ENCODE measurements at places on chromosomes 7 and 10. TPM values are rescaled to one million over a fixed set of nuclear protein-coding genes. Genes with fewer than 3 reads are reported as not detected.

The CDHR1 gene
- total RNA-seq: under 0.01 TPM

DNA sequence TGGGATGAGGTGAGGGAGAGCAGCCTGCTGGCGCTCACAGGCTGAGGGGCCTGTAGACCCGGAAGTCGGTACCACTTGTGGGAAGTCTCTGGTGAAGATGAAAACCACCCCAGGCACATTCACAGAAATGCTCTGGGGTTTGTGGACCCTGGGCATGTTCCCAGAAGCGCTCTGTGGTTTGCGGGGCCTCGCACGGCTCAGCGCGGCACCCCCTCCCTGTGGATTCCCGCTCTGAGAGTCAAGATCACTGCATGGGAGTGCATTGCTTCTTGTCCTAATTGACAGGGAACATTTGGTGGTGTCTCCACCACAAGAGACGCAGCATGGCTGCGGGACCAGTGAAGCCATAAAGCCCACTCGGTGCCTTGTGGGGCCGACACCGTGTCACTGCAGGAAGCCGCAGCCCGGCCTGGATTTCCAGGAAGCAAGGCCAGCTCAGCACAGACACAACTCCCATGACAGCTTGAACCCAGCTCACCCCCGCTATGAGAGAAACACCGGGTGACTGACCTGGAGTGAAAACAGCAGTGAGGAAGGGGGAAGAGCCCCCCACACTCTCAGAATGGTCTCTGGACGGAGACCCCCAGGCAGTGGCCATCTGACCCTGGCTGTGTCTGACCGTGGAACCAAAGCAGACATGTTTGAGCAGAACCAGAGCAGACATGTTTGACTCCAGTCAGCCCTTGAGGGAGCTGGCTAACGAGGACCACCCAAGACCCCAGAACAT lies 157.2 kb downstream of the PTPRN2 start:
- no peak for DNase-seq
- no peaks in the 10 kb centered on the region for H3K27me3 ChIP-seq
- peak overlapping the region; percentile 64 for H3K27ac ChIP-seq
- no peaks in the 10 kb centered on the region for H3K36me3 ChIP-seq
- H3K4me3 ChIP-seq: no peak overlapping the region

GRCh38 chr7:112821345-112821744 lies 31.2 kb upstream of the TMEM168 start:
- peaks cover 10% of the 10 kb centered on the region for H3K36me3 ChIP-seq
- H3K27me3 ChIP-seq: no peaks in the 10 kb centered on the region
- H3K4me3 ChIP-seq: no peak overlapping the region

DNA sequence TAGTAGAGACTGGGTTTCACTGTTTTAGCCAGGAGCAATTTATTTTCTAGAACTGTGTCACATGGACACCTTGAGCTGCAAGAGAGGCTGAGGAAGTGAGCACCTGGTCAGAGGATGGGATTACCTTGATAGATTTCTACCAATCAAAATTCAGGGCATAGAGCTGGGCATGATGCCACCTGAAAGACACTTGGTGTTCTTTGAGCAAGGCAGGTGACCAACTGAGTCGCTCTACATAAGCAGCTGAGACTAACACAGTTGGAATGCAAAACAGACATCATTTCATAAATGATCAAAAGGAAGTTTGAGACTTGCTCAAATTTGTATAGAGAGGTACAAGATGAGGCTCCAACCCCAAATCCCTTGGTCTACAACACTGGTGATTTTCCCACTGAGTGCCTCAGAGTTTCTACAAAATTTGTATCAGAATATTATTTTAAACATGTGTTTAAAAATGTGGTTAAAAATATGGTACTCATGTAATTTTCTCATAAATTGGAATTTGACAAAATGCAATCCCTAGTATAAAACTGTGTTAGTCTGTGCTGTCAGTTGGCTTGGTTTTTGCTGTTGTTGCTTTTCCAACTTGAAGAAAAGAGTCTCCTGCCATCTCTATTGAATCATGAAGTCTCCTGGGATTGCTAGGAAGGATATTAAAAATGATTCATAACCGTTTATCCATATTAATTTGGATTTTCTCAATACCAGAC lies 156.4 kb upstream of the MDFIC start:
- H3K27ac ChIP-seq: no peak overlapping the region
- H3K4me3 ChIP-seq: no peak overlapping the region
- no peaks in the 10 kb centered on the region for H3K36me3 ChIP-seq
- no peaks in the 10 kb centered on the region for H3K27me3 ChIP-seq
- no peak for DNase-seq

The CRYGN gene
- total RNA-seq: under 0.01 TPM

DNA sequence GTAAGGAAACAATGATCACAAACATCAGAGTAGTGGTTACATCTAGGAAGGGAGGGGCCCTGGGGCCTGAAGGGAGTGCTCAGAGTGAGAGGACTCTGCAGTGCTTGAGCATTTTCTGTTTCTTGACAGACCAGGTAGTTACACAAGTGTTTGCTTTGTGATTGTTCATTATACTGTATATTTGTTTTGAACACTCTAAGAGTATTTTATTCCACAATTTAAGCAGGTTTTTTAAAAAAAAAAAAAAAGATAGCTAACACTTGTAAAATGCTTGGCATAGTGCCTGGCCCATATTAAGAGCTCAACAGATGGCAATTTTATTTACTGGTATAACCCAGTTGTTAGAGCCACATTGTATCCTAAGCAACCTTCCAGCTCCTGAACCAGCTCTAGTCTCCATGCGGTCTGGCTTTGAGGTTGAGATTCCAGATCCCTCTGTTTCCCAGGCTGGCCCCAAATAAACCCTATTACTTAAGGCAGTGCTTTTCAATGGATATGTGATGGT lies 20.1 kb upstream of the ATXN7L1 start:
- no peaks in the 10 kb centered on the region for H3K27me3 ChIP-seq
- no peak overlapping the region for H3K27ac ChIP-seq
- no peak for DNase-seq
- no peak overlapping the region for H3K4me3 ChIP-seq
- H3K4me1 ChIP-seq: no peaks in the 10 kb centered on the region
- no peaks in the 10 kb centered on the region for H3K36me3 ChIP-seq

GRCh38 chr7:154577141-154577873 lies 425.6 kb downstream of the PAXIP1 start:
- no peak overlapping the region for H3K27ac ChIP-seq
- H3K27me3 ChIP-seq: no peaks in the 10 kb centered on the region
- H3K36me3 ChIP-seq: no peaks in the 10 kb centered on the region
- no peak overlapping the region for H3K4me3 ChIP-seq

DNA sequence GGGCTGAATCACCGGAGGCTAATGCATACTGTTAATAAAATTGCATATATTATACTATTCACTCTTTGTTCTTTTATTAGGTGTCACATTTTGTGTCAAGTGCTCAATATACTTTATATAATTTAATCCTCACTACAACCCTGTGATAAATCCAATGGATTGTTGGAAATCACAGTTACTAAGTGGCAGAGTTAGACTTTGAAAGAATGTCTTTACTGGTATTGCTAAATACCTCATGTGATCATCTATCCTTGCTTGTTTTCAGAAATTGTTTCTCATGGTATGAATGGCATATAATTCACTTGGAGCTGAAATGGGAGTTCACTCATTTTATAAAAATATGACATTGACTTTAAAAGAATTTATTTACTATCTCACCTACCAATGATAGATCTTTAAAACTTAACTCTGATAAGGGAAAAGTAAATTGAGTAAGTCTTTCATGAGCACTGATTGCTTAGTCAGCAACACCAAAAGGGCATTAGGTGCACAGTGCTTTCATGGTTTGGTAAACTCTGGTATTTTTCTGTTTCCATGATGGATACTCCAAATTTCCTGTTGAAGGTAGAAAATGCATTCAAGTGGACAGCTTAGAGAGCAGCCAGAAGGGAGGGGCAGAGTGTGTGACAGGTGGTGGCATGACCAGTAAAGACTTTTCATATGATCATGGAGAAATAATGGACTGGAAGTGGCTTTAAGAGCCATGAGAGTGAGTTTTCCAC lies 22.6 kb downstream of the ENKUR start:
- DNase-seq: no peak
- no peaks in the 10 kb centered on the region for H3K27me3 ChIP-seq
- no peaks in the 10 kb centered on the region for H3K36me3 ChIP-seq
- H3K27ac ChIP-seq: no peak overlapping the region
- H3K4me3 ChIP-seq: no peak overlapping the region
- H3K4me1 ChIP-seq: no peaks in the 10 kb centered on the region

The MGMT gene
- total RNA-seq: 30.3 TPM

GRCh38 chr7:31633894-31634494 lies 53.0 kb upstream of the PPP1R17 start:
- no peaks in the 10 kb centered on the region for H3K4me1 ChIP-seq
- H3K4me3 ChIP-seq: no peak overlapping the region
- DNase-seq: no peak
- no peaks in the 10 kb centered on the region for H3K27me3 ChIP-seq
- no peaks in the 10 kb centered on the region for H3K36me3 ChIP-seq

The CALML5 gene
- total RNA-seq: not detected

The FAM25G gene
- total RNA-seq: not detected

GRCh38 chr7:132398253-132398925 lies 177.9 kb downstream of the PLXNA4 start:
- H3K27me3 ChIP-seq: no peaks in the 10 kb centered on the region
- H3K4me1 ChIP-seq: peaks cover 63% of the 10 kb centered on the region
- no peaks in the 10 kb centered on the region for H3K36me3 ChIP-seq
- H3K27ac ChIP-seq: peak overlapping the region; percentile 84
- H3K4me3 ChIP-seq: no peak overlapping the region

DNA sequence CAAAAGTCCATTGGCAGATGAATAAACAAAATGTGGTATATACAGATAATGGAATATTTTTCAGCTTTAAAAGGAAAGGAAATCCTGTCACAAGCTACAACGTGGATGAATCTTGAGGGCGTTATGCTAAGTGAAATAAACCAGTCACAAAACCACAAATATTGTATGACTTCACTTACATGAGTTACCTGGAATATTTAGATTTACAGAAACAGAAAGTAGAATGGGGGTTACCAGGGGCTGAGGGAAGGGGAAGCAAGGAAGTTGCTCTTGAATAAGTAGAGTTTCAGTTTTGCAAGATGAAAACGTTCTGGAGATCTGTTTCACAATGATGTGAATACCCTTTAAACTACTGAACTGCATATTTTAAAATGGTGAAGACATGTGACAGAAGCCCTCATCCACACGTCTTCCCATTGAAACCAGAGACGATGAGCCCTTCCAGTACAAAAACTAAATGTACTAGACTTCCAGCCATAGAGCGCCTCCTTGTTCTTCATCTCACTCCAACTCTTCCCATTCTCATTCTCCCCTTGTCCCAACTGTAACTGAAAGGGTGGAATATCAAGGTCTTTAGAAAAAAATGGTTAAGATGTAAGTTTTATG lies 62.4 kb downstream of the MICU1 start:
- H3K4me3 ChIP-seq: no peak overlapping the region
- no peaks in the 10 kb centered on the region for H3K4me1 ChIP-seq
- H3K36me3 ChIP-seq: peaks cover 72% of the 10 kb centered on the region
- H3K27me3 ChIP-seq: no peaks in the 10 kb centered on the region
- no peak overlapping the region for H3K27ac ChIP-seq

The CPN1 gene
- total RNA-seq: not detected

GRCh38 chr10:11441151-11441535 lies 170.3 kb downstream of the USP6NL start:
- DNase-seq: no peak
- no peak overlapping the region for H3K27ac ChIP-seq
- H3K36me3 ChIP-seq: no peaks in the 10 kb centered on the region
- no peaks in the 10 kb centered on the region for H3K4me1 ChIP-seq

- no peak for DNase-seq
- H3K27me3 ChIP-seq: no peaks in the 10 kb centered on the region
- no peak overlapping the region for H3K27ac ChIP-seq
- H3K36me3 ChIP-seq: no peaks in the 10 kb centered on the region
- H3K4me3 ChIP-seq: no peak overlapping the region
- no peaks in the 10 kb centered on the region for H3K4me1 ChIP-seq
Measured at GRCh38 chr10:115903207-115903606, 369.8 kb downstream of the GFRA1 start.

DNA sequence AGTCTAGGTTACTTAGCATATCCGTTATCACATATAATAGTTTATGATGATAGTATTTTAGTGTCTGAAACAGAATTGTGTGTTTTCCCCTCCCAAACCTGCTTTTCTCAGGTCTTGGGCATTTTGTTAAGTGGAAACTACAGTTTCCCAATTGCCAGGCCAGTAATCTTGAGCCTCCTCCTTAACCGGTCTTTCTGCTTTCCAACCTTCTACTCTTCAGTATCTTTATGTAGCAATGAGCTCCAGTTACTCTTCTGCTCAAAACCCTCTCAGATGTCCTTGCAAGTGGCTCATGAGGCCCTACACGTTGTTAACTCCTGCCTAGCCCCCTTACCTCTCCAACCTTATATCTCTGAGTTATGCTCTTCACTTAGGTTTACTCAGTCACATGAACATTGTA lies 22.0 kb downstream of the WAC start:
- H3K4me1 ChIP-seq: peaks cover 90% of the 10 kb centered on the region
- no peaks in the 10 kb centered on the region for H3K27me3 ChIP-seq
- no peak for DNase-seq
- no peak overlapping the region for H3K27ac ChIP-seq
- H3K4me3 ChIP-seq: no peak overlapping the region

- H3K27me3 ChIP-seq: no peaks in the 10 kb centered on the region
- no peak for DNase-seq
- no peak overlapping the region for H3K27ac ChIP-seq
- no peak overlapping the region for H3K4me3 ChIP-seq
- no peaks in the 10 kb centered on the region for H3K36me3 ChIP-seq
Measured at GRCh38 chr7:12475362-12476063, 71.8 kb upstream of the VWDE start.

GRCh38 chr7:85554236-85555178 lies 367.7 kb upstream of the SEMA3D start:
- H3K4me3 ChIP-seq: no peak overlapping the region
- no peak overlapping the region for H3K27ac ChIP-seq
- no peaks in the 10 kb centered on the region for H3K36me3 ChIP-seq

- no peak overlapping the region for H3K4me3 ChIP-seq
- H3K27me3 ChIP-seq: no peaks in the 10 kb centered on the region
- no peak for DNase-seq
Measured at GRCh38 chr7:71350680-71351079, 218.7 kb downstream of the GALNT17 start.

The LIPM gene
- not detected for total RNA-seq

The SFMBT2 gene
- total RNA-seq: 7.6 TPM

The CYREN gene
- total RNA-seq: 30.8 TPM

The PODXL gene
- total RNA-seq: 33.4 TPM

The GSTO2 gene
- total RNA-seq: 0.75 TPM

DNA sequence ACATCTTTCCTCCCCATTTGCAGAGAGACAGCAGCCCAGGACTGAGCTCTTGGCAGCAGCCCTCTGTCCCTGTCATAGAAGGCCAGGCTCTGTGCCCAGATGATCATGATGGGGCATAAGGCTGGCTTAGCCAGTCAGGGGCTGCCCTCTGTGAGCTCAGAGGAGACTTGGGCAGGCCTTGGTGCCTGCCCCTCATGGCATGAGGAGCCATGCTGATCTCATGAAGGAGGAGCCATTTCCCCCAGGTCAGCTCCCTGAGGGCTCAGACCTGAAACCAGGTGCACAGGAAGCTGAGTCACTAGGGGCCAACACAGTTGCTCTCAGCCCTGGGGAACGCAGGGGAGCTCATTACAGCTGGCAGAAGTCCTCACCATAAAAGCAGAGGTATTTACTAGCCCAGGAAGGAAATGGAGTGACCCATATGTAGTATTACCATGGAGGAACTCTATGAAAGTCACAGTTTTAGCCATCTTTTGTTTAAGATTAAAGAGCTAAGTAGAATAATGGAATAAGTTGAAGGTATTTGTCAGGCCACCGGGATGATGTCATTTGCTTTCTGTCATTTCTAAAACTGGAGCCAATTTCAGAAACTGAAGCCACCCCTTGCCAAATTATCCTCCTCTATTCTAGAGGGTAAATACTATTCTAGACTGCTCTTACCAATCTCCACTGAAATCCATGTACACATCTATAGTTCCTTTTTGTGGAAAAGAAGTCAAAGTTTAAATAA lies 362.4 kb upstream of the ZNF32 start:
- no peak overlapping the region for H3K27ac ChIP-seq
- H3K4me3 ChIP-seq: no peak overlapping the region
- DNase-seq: peak; percentile 81
- no peaks in the 10 kb centered on the region for H3K36me3 ChIP-seq
- peaks cover 25% of the 10 kb centered on the region for H3K4me1 ChIP-seq
